Right forelimb (tissue), 1 donor: ENCODE measurements at places on chromosomes 2 and 18.

GRCh38 chr18:67282796-67283195 lies 233.7 kb downstream of the DSEL start:
- no peak for DNase-seq

- DNase-seq, result no peak
These were observed 42.2 kb upstream of the IL1RL1 start for GRCh38 chr2:102269200-102269524.

DNA sequence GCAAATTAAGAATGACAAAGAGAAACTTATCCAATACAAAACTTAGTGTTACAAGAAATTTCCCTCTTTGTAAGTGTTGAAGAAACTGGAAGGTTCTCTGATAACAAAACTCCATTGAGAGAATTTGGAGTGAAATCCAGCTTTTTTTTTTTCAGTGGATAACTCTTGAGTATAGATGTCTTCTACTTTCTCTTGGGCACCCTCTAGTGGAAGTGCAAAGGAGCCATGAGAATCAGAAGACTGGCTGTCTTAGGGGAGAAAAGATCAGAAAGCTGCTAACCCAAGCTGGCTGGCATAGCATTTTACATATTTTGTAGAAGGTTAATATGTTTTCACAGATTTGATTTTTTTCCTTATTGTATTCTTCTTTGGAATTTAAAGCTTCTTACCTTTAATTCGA lies 138.8 kb upstream of the SATB2 start:
- no peak for DNase-seq

- DNase-seq, result no peak
These were observed 315.1 kb upstream of the EPAS1 start for GRCh38 chr2:45982096-45982495.

DNA sequence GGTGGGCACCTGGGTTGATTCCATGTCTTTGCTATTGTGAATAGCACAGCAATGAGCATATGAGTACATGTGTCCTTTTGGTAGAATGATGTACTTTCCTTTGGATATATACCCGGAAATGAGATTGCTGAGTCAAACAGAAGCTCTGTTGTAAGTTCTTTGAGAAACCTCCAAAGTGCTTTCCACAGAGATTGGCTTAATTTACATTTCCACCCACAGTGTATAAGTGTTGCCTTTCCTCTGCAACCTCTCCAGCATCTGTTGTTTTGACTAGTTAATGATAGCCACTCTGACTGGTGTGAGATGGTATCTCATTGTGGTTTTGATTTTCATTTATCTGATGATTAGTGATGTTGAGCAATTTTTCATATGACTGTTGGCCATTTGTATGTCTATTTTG lies 194.8 kb downstream of the ZNF804A start:
- DNase-seq, result no peak

DNA sequence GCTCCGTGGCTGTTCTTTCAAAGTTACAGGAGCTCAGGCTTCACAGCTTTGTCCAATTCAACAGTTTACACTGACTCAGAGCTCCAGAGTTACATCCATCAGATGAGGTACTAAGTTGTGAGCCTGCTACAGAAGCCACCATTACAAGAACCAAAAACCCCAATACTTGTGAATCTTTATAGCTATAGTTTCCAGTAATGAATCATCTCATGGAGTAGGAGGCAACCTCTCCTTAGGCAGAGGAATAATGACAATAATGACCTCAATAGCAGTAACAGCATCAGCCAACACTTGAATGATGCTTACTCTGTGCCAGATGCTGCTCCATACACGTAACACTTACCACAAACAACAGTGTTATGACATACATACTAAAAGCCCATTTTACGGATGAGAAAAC lies 3.6 kb downstream of the ZC3H8 start:
- no peak for DNase-seq

GRCh38 chr18:74353169-74353775 lies 37.6 kb downstream of the C18orf63 start:
- DNase-seq, result peak; percentile 67

DNA sequence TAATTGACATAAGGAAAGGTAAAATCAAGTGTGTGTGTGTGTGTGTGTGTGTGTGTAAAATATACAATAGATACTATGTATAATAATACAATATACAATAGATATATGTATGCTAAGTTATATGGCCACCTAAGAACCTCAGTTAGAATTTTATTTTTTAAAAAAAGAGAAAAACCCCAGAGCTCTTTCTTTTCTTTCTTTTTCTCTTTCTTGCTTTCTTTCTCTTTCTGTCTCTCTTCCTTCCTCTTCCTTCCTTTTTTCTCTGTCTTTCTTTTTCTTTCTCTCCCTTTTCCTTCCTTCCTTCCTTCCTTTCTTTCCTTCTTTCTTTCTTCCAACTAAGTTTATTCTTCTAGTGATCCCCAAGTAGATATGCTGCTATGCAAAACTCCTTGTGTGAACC lies 64.6 kb upstream of the FN1 start:
- DNase-seq, result no peak

DNA sequence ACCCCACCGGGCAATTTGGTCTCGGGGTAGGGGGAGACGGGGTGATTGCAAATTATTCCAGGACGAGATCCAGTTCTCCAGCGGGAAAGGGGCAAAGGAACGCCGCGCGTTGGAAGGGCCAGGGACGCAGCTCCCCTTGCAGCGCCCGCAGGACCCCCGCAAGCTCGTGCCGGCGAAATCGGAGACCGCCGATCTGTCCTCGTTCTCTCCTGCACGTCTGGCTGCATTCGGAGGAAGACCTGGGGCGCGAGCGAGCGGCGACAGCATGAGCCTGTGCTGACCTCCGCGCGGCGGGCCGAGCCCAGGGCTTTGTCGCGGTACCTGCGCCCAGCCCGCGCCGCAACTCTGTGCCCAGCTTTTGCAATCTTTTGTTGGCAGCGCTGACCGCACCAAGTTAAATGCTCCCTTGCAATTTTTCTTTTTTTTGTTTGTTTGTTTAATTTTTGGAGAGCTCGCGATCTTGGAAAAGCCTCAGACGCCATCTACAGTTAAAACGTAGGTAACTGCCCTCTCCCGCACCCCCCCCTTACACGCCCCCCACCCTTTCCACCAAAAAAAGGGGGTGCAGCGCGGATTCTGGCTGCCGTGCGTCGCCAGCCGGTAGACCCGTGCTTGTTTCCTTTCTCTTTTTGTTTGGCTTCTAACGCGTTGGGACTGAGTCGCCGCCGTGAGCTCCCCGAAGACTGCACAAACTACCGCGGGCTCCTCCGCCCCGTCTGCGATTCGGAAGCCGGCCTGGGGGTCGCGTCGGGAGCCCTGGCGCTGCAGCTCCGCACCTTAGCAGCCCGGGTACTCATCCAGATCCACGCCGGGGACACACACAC lies 667 bp downstream of the TRIB2 start:
- peak; percentile 85 for DNase-seq

- no peak for DNase-seq
These were observed 119.8 kb upstream of the SMAD7 start for GRCh38 chr18:49070552-49070951.

DNA sequence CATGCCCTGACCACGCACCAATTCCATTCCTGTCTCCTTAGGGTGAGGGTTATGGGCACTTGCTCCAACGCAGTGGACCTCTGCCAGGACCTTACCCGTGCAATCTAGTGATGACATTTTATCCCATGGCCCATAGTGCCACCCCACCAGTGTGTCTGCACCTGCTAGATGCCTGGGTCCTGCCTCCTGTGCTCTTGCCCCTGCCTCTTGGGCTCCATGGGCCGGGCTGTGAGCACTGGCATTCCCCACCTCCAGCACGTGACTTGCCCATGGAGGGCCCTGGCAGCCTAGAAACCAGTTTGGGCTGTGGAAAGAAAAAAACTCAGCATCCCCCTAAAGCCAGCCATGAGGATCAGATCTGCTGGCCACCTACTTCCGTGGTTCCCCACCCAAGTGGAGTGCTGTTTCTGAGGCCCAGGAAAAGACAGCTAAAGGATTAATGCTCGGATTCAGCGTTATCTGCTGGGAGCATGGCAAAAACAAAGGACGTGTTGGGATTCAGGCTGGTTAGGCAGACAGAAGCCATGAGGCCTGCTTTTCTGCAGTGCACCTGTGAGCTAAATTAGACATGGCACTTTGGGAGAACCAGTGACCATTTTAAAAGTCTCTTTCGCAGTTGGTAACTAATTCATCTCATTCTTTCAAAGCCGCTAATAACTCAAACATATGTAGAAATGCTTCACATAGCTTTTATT lies 129.2 kb downstream of the ALPK2 start:
- DNase-seq, result peak; percentile 45

GRCh38 chr2:99753505-99753904 lies 263.7 kb upstream of the REV1 start:
- no peak for DNase-seq

DNA sequence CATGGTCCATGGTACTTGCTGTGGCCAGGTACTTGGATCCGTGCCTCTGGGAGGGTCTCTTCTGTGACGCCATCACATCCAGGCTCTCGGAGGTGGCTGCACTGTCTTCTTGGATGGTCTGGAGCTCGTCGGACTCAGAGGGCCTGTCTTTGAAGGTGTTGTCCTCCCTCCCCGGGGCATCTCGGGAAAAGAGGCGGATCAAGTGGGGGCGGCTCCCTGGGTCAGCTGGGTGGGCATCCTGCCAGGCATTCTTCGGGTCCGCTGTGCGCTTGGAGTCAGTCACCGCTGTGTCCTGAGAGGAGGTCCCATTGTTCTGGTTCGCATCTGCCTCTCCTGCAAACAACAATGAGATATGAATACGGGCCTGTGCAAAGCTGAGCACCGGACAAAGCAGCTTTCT lies 115.6 kb downstream of the MBP start:
- peak; percentile 41 for DNase-seq

- DNase-seq, result peak; percentile 11
These were observed 11.7 kb downstream of the PASK start for GRCh38 chr2:241137276-241138190.

DNA sequence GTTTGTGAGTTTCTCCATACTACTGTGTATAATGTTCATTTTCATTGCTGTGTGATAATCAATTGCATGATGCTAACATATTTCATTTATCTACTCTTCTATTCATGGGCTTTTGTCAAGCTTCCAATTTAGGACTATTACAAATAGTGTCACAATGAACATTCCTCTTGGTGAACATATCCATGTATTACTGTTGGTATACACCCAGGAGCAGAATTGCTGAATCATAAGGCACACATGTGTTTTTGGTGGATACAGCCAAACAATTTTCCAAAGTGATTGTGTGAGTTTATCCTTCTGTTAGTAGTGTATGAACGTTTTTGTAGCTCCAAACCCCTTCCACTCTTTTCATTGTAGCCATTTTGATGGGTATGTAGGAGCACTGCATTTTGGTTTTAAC lies 101.6 kb upstream of the COPS8 start:
- no peak for DNase-seq

DNA sequence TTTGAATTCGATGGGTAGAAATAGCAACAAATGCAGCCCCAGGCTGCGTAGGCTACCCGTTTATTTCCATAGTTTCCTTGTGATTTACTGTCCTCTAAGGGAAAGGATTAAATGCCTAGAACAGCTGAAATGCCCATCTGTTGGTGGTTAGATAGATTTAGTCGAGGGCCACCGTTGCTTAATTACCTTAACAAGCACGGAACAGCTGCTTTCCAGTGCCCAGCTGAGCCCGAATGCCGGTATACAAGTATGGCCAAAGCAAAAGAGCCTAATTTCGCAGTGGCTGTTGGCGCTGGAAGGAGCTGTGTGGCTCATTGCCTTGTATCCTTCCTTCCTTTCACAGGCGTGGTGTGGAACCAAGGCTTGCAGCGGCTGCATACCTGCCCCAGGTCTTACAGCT lies 109.1 kb downstream of the CABLES1 start:
- peak; percentile 65 for DNase-seq

DNA sequence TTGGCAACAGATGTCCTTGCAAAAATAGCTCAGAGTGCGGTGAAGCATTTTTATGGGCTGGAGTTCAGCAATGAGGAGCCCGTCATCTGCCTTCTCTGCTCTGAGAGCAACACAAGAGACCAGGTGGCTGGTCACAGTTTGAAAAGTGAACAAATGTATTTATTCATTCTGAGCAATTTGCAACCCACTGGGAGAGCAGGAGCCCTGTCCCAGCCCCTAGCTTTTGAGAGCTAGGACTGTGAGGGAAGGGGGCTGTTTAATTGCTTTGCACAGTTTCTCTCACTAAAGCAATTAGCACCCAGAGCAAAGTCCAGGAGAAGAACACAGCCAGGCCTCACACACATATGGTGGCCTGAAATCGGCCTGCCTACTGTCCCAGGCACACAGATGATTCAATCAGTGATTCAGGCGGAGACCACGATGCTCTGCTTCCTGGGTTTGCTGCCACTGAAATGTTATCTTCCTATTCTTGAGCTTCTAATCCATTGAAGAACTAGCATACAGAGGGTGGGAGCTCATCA lies 646.1 kb upstream of the ACVR2A start:
- DNase-seq, result no peak

DNA sequence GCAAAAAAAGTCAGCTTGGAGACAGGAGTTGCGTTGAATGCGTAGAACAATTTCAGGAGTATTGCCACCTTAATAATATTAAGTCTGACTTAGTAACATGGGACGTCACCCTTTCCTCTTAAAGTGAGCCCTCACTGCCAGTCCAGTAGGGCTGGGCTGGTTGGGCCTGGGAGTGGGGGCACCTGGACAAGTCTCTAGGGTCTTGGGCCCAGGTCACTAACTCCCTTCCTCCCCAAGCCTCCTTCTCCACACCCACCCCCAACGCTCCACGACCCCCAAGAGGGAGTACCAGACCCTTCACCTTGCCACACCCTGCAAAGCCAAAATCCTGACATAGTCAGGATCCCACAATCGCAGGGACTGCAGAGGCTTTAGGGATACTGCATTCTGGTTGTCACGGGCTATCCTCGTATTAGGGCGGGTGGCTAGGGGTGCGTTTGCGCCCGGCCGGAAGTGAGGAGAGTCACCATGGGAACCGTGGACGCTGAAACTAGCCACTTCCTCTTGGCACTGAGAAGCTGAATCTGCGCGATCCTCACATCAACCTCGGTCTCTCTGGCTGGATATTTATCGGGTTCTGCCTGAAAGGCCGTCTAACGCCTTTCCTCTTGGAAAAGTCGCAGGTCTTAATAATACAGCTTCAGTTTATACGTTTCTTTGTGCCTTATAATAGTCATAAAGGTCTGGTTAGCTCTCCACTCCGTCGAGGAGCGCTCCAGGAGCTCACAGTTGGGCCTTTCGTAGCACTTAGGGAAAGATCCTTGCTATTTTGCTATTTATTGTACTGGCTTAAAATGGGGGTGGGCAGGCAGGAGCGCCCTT lies 10.3 kb upstream of the CXXC1 start:
- DNase-seq, result peak; percentile 83

GRCh38 chr2:146506851-146507250 lies 1338.0 kb upstream of the ACVR2A start:
- no peak for DNase-seq

- DNase-seq, result no peak
These were observed 151.4 kb upstream of the XPO1 start for GRCh38 chr2:61689568-61689967.

- DNase-seq, result no peak
These were observed 4.2 kb upstream of the CLIP4 start for GRCh38 chr2:29110916-29111535.
